T-helper 22 cell (primary cell): ENCODE measurements at places on chromosomes 13 and 19.

GRCh38 chr13:101150998-101151397, 265.3 kb downstream of the NALCN start:
- no peak for DNase-seq

- DNase-seq = no peak
Measured at GRCh38 chr13:59356607-59357006, 807.1 kb downstream of the DIAPH3 start.

GRCh38 chr13:51222037-51222685, at the start of gene FAM124A:
FAM124A (plus strand) TSS chr13:51222398; CDS start chr13:51222502, 104 bp downstream.
- no peak for DNase-seq

DNA sequence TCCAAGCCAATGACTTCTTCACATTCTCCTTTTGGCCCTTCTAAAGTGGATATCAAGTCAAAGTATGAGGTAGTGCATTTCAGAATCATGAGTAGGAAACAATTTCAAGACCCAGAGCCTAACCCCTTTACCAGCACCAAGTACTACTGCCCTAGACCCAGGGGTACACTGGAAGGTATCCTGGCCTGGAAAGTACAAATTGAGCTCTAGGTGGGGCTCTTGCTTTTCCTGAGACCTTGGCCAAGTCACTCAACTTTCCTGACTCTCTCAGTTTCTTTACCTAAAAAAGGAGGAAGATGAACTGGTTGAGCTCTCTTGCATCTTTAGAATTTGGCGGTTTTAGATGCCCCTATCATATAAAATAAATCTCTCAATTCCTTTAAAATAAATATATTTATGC, 204.7 kb downstream of the FGF14 start:
- DNase-seq = no peak

- no peak for DNase-seq
Measured at GRCh38 chr13:80132741-80133601, 208.0 kb downstream of the SPRY2 start.

- peak; percentile 43 for DNase-seq
Measured at GRCh38 chr19:46704379-46705076, 12.4 kb downstream of the PRKD2 start.

DNA sequence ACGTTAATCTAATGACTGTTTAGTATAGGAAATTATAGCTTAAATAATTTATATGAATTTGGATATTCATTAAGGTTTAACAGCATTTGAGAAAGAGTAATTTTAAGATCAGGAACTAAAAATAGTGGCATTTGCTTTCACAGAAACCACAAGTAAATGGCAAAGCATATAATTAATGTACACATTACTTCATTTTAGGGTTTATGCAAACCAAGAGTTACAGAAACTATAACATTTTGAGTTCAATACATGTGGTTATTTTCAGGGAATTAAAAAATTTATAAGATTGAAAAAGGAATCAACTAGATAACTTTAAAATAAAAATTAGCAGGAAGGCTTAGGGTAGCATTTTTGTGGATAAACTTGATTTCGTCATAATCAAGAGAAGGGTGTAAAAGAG, 151.7 kb upstream of the MIR17HG start:
- DNase-seq = no peak
